Right renal cortex interstitium (tissue), 3 donors: ENCODE measurements at places on chromosomes 1 and 21. TPM values are rescaled to one million over a fixed set of nuclear protein-coding genes. Genes with fewer than 3 reads are reported as not detected.

The LEPROT gene
- 148 TPM for polyA plus RNA-seq

- no peak for DNase-seq
Measured at GRCh38 chr21:34129901-34130715, 56.7 kb downstream of the MRPS6 start.

GRCh38 chr21:39599191-39599970 is 13.4 kb upstream of the B3GALT5 start:
- no peak for DNase-seq

DNA sequence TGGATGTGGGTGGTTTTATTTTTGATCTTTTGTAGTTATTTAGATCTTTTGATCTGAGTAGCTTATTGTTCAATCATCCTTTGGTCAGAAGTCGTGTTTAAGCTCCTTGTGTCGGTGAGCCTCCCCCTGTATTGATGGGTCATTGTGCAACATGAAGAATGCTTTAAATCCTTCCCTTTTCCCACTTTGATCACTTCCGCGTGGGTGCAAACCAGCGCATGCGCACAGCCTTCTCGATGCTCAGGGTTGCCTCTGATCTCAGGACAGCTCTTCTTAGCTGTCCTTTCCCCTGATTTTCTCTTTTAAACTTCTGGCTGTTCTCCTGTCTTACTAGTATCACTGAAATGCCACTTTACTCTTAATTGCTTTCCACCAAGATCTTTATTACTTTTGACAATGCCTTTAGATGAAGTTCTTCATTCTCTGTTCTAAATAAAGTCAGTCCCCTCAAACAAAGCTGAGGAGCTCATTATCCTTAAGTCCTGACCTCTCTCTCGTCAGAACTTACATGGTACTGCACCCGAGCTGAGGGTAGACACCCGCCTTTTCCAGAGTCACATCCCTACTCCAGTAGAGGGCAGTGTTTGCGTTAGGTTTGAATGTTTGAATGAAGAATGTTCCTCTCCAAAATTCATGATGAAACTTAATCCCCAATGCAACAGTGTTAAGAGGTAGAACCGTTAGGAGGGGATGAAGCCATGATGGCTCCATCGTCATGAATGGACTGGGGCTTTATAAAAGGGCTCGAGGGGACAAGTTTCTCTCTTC is 547.9 kb upstream of the TMPRSS15 start:
- DNase-seq: no peak

DNA sequence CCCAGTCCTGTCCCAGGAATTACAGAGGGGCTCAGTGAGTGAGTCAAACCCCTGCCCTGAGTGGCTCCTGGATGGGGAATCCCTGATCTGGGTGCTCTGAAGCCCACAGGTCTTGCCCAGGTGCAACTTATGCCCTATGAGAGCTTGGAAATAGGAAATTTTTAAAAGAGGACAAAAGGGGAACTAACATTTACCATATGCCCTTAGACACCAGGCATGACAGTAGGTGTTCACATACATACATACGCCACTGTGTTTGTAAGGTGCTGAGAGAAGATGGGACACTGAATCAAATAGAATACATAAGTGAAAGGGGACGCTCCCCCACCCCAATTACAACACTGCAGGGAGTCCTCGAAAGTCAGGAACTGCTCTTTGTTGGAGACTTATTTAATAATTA is 1.4 kb downstream of the CFAP45 start:
- no peak for DNase-seq

DNA sequence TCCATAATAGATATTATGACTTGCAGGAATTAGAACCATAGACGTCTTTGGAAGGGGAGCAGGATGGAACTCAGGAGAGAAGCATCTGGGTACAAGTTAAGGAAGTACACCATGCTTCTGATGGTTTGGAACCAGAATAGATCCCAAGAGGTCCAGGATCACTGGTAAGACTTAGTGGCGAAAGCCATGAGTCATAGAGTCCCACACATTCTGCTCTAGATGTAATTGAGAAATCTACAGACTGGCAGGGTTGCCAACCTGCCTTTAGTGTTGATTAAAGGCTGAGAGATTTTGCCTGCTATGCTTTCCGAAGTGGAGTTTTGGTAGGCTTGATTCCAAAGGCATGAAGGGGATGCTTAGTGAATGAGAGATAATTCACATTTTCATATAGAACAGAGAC is 57.1 kb upstream of the C1orf87 start:
- no peak for DNase-seq
